GM23248 (cell line): ENCODE measurements at places on chromosomes 3 and 15. TPM values are rescaled to one million over a fixed set of nuclear protein-coding genes. Genes with fewer than 3 reads are reported as not detected.
A peak's percentile ranks its signal among the peaks of the same experiment; 100 is the strongest.

Gene CXCR6
- not detected in 2 replicates for polyA plus RNA-seq

DNA sequence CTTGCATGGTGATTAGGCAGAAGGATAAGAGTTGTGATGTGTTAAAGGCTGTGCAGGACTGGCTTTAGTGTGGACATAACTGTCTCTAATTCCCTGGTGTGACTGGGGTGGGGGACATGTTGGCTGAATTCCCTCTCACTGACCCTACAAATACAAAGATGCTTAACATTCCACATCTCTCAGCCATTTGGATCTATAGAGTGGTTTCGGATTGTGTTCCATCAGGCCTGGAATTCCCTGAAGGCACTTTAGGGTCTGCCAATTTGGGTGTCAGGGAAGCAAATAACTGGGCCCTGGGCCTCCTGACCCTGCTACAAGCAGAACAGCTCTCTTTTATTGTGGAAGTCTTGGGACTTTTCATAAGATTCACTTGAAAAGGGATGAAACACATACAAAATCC lies 56.2 kb downstream of the ARHGEF26 start:
- no peak for DNase-seq

DNA sequence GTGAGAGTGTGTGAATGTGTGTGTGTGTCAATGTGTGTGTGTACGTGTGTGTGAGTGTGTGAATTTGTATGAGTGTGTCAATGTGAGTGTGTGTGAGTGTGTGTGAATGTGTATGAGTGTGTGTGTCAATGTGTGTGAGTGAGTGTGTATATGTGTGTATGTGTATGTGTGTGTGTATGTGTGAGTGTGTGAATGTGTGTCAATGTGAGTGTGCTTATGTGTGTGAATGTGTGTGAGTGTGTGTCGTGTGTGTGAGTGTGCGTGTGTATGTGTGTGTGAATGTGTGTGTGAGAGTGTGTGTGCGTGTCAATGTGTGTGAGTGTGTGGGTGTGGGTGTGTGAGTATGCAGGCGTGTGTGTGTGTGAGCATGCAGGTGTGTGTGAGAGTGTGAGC lies 93.5 kb upstream of the ALDH1A3 start:
- DNase-seq = no peak

Gene PATL2
- polyA plus RNA-seq = 0.26 TPM in 1 of 2 replicates, not detected in the other

- peak; percentile 51 for DNase-seq
These were observed 546 bp downstream of the TRIM59 start for GRCh38 chr3:160448845-160449635.

- DNase-seq = no peak
These were observed 143.5 kb downstream of the GSK3B start for GRCh38 chr3:119950666-119951325.

DNA sequence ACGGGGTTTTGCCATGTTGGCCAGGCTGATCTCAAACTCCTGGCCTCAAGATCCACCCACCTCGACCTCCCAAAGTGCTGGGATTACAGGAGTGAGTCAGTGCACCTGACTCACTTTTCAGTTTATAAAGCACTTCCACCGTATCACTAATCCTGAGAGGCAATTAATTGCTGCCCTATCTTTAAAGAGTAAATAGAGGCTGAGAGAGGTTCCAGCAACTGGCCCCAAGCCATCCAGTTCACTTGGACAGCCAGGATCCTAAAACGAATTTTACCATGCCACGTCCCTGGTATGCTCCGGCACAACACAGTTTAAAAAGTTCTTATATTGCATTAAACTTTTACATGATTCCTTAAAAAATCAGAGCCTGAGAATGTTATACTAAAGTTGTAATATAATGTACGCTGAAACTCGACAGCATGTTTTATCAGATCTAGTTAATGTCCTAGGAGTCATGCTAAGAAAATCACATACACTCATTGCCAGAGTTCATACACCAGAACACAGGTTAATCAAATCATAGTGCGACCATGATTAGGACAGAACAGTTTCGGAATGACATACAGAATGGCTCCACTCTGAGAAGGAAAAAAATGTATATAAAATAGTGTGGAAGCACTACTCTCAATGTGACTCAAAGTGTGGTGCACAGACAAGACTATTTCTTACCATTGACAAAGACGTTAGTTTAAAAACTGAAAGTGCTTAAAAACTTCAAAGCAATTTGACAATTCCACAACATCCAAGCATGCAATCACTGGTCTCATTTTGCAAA lies 125.4 kb downstream of the ULK4 start:
- no peak for DNase-seq
